Large intestine (tissue), 12 donors: ENCODE measurements at places on chromosomes 4 and X.

DNA sequence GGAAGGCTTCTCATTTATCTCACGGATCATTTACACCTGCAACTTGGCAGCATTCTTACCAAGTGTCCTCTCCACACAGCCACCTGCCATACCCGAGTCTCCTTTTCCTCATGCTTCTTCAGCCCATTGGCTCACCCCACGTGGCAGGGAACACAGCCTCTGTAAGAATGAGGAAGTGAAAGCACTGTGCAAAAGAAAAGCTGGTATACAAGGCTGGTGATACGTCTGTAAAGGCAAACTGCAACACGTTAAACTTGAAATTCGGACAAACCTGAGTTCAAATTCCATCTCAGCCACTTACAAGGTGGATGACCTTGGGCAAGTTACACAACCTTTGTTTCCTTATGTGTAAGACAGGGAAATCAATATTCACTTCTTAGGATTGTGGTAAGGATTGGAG is 164.0 kb upstream of the RASGEF1B start:
- H3K27me3 ChIP-seq, result no peaks in the 10 kb centered on the region
- H3K27ac ChIP-seq, result peak overlapping the region; percentile 66
- no peaks in the 10 kb centered on the region for H3K36me3 ChIP-seq
- DNase-seq, result peak; percentile 70
- H3K4me1 ChIP-seq, result peaks cover 5% of the 10 kb centered on the region
- no peak overlapping the region for H3K4me3 ChIP-seq

DNA sequence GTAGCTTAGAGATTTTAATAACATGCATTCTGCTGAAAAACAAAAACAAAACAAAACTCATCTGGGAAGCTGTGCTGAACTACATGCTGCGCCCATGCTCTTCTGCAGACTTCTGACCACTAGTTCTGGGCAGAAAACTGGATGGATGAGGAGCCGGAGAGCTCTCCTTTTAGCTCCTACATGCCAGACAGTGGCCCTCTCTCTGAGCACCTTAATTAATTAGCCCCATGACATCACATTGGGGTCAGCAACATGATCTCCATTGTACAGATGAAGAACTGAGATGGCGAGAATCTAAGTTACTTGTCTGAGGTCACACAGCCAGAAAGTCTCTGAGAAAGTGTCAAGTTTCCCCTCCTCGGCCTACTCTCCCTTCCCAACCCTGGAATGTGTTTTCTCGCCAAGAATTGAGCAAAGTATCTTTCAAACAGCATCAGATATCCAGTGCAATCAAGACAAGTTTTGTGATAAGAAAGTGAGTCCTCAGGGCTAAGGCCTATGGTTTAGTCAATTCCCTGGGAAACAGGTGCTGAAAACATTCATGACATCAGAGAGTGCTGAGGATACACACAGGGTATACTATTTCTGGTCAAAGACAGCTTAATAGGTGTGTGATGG is 21.6 kb downstream of the SCD5 start:
- no peak for DNase-seq
- no peaks in the 10 kb centered on the region for H3K36me3 ChIP-seq
- H3K4me1 ChIP-seq, result peaks cover 47% of the 10 kb centered on the region

GRCh38 chr4:82515705-82516104 is 46.1 kb downstream of the TMEM150C start:
- H3K27ac ChIP-seq, result no peak overlapping the region
- H3K4me1 ChIP-seq, result no peaks in the 10 kb centered on the region
- no peaks in the 10 kb centered on the region for H3K36me3 ChIP-seq
- H3K27me3 ChIP-seq, result no peaks in the 10 kb centered on the region
- no peak overlapping the region for H3K4me3 ChIP-seq

DNA sequence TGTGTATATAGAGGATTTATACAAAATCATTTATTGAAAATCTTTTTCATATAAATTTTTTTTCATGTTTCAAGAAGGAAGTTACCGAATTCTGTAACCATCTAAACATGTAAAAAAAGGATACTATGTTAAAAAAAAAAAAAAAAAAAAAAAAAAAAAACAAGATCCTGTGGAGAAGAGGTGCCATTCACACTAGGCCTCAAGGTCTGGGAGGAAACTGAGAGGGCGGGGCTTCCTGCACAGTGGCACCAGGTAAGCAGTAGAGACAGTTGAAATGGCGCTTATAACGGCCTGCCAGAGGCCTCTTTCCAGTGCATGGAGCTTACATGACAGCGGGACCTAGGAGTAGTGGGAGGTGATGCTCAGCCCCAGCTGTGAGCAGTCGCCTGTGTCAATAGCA is 17.5 kb downstream of the TRAPPC2 start:
- no peak for DNase-seq
- no peak overlapping the region for H3K27ac ChIP-seq
- H3K36me3 ChIP-seq, result peaks cover 12% of the 10 kb centered on the region
- no peak overlapping the region for H3K4me3 ChIP-seq

- peaks cover 3% of the 10 kb centered on the region for H3K36me3 ChIP-seq
- H3K4me3 ChIP-seq, result peak within 1 kb of the TSS; percentile 77
- no peaks in the 10 kb centered on the region for H3K4me1 ChIP-seq
- peak within 1 kb of the TSS; percentile 83 for H3K27ac ChIP-seq
- H3K27me3 ChIP-seq, result no peaks in the 10 kb centered on the region
- DNase-seq, result peak; percentile 68
Measured at GRCh38 chrX:53686151-53686885, at the start of gene HUWE1. Gene HUWE1 (minus strand): TSS chrX:53686719. CDS start chrX:53654107, 32,612 bp downstream.

- H3K4me3 ChIP-seq, result no peak overlapping the region
- H3K36me3 ChIP-seq, result no peaks in the 10 kb centered on the region
- H3K27ac ChIP-seq, result no peak overlapping the region
- no peak for DNase-seq
- no peaks in the 10 kb centered on the region for H3K27me3 ChIP-seq
Measured at GRCh38 chr4:138761638-138762220, 253.9 kb upstream of the NOCT start.

DNA sequence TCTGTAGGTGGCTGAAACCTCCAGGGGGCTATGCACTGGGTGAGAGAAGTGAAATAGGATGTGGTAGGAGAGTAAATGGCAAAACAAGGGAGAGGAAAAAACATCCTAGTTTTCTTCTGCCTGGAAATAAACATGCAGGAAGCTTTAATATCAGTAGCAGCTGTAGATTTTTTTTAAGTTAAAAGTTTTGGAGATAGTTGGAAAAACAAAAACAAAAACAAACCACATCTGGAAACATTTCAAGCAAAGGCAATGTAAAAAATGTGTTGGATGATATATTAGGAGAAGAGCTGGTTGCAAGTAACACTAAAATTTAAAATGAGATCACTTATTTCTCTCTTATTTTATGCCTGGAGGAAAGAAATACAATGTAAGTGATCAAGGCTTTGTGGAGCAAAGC is 388.0 kb downstream of the SPRY1 start:
- no peak overlapping the region for H3K4me3 ChIP-seq
- H3K27ac ChIP-seq, result no peak overlapping the region
- H3K4me1 ChIP-seq, result no peaks in the 10 kb centered on the region
- DNase-seq, result no peak
- no peaks in the 10 kb centered on the region for H3K36me3 ChIP-seq

- H3K27me3 ChIP-seq, result no peaks in the 10 kb centered on the region
- no peaks in the 10 kb centered on the region for H3K36me3 ChIP-seq
- DNase-seq, result no peak
- no peak overlapping the region for H3K27ac ChIP-seq
Measured at GRCh38 chr4:52263607-52264006, 212.5 kb downstream of the SPATA18 start.

DNA sequence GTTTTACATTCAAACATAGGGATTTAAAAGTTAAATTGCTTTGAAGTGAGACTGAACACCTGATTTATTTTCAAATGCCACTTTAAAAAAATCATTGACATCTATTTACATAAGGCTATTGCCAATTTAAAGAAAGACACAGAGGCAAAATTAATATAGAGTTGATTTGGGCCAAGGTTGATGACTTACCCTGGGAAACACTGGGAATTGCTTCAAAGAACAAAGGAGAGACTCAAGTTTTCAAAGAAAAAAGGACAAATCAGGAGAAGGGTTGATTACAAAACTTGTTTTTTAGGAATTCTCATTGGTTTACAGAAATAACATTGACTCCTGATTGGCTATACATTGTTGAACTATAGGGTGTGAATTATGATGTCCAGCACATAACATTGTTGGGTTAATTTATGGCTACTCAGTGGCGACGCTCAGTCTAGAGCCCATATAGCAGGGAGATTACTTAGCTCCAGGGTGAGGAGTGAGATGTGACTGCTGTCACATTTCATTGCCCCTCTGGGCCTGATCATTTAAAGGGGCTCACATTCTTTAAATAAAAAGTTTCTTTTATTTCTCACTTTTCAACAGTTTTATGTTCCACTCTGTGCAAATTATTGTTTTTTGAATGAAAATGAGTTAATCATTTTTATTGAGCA is 184.6 kb downstream of the SPATA18 start:
- H3K27ac ChIP-seq, result no peak overlapping the region
- H3K4me1 ChIP-seq, result no peaks in the 10 kb centered on the region
- H3K4me3 ChIP-seq, result no peak overlapping the region
- DNase-seq, result no peak
- H3K27me3 ChIP-seq, result no peaks in the 10 kb centered on the region

- no peaks in the 10 kb centered on the region for H3K4me1 ChIP-seq
- H3K27me3 ChIP-seq, result peaks cover 3% of the 10 kb centered on the region
- no peak overlapping the region for H3K27ac ChIP-seq
- H3K36me3 ChIP-seq, result no peaks in the 10 kb centered on the region
- no peak overlapping the region for H3K4me3 ChIP-seq
Measured at GRCh38 chr4:109065006-109065405, 237.5 kb downstream of the COL25A1 start.
